ENCODE measurements at places on chromosomes 6 and 20.

DNA sequence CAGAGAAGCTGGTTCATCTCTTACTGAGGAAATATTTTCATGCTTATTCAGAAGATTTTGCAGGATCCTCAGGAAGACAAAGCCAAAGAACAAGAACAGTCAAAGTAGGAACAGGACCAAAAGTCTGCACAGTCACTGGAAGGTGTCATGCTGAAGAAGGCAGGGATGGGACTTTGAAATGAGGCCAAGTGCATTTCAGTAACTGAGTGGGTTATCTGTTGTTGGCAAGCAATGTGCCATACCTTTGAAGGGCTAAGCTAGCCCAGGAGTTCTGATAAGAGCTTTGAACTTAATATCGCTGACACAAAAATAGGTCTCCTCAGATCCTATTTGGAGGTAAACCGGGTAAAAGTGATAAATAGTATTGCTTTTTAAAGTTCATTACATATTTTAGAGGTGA, 31.5 kb downstream of the SLC16A10 start:
- DNase-seq: no peak

- no peak for DNase-seq
These were observed 41.4 kb downstream of the SCAND1 start for GRCh38 chr20:35912881-35913280.

- no peak for DNase-seq
These were observed 72.4 kb upstream of the SYNJ2 start for GRCh38 chr6:157909282-157909664.

DNA sequence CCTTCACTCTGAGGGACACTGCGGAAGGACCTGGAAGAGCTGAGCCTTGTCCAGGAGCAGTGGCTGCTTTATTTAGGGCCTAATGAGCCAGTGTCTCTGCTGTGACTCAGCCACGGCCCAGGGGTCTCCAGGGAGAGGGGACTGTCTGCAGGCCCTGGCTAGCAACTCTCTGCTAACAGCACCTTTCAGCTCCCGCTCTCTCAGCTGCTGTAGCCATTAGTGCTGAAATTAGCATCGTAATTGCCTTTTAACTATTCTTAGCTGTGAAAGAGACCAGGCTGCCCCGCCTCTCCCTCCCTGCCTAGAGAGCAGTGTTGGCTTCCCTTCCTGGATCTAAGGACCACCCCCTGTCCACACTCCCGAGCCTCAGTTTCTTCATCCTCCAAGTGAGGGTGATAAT, 53.1 kb upstream of the SLC32A1 start:
- DNase-seq: no peak

DNA sequence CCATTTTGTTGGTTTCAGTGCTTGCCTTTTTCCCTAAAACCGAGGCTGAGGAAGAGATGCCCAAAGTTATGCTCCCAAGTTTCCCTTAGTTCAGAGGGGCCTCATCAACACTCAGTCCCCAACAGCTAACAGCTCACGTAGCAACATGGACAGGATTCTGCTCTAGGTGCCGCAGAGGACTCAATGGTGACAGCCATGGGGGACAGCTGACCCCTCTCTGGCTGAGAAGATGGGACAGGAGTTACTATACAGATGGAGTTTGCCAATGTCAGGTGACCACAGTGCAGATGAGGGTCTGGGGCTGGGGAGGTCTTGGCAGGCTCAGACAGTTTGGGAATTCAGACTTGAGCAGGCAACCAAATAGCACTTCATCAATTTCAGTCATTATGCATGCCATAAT, 67.3 kb downstream of the NPEPL1 start:
- DNase-seq: no peak

GRCh38 chr6:44921798-44922197, 406.3 kb upstream of the RUNX2 start:
- DNase-seq: no peak

- no peak for DNase-seq
These were observed 28.5 kb downstream of the RSPO3 start for GRCh38 chr6:127146932-127147331.

DNA sequence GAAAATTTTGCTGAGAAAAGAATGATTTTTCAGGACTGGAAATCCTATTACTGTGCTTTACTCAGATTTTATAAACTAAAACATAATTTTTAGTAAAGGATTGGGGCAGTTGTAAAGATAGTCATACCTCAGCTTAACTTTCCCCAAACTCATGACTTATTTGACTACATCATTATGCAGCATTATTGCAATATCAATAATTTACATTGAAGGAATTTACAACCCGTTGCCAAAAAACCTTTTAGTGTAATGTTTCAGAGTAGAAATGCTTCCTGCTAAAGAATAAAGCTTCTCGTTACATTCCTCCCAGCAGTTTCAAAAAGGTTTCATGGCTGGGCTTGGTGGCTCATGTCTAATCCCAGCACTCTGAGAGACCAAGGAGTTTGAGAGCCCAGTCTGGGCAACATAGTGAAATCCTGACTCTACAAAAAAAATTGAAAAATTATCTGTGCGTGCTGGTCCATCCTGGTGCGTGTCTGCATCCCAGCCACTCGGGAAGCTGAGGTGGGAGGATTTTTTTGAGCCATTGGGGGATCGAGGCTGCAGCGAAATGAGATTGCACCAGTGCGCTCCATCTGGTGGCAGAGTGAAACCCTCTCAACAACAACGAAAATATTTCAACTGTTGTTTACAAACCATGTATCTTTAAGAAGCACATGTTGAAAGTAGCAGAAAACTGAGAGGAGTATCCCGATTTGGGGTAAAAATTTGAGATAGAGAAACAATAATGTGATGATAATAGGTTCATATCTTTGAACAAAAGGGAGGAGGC, 4.4 kb downstream of the AMD1 start:
- DNase-seq: no peak

Data from stimulated activated CD4-positive, alpha-beta T cell treated with anti-CD3 and anti-CD28 coated beads, TNF-alpha, amount 100 ng/mL, for 24 hours (primary cell).